Activated CD8-positive, alpha-beta T cell treated with anti-CD3 and anti-CD28 coated beads for 36 hours (primary cell): ENCODE measurements at places on chromosomes 7 and 10. TPM values are rescaled to one million over a fixed set of nuclear protein-coding genes. Genes with fewer than 3 reads are reported as not detected.

The ZNF365 gene
- not detected for total RNA-seq

The ACBD7 gene
- 1.6 TPM for total RNA-seq

The SH2D4B gene
- 0.20 TPM for total RNA-seq

The BMPER gene
- total RNA-seq = not detected

The ATP5MK gene
- 425 TPM for total RNA-seq

The C7orf33 gene
- total RNA-seq = not detected

The ASZ1 gene
- total RNA-seq = not detected

The LAMB1 gene
- total RNA-seq = 0.36 TPM

The MALRD1 gene
- total RNA-seq = 0.29 TPM

The NSMCE4A gene
- total RNA-seq = 50.8 TPM

The MOGAT3 gene
- total RNA-seq = not detected

The GHRHR gene
- not detected for total RNA-seq

The ZNF786 gene
- 4.3 TPM for total RNA-seq

The DDX56 gene
- 98.3 TPM for total RNA-seq

The RHOBTB1 gene
- 0.74 TPM for total RNA-seq

The SP8 gene
- total RNA-seq = not detected
